Activated T-cell treated with anti-CD3 and anti-CD28 coated beads, Interleukin-2, amount 50 U/mL, for 48 hours (primary cell): ENCODE measurements at places on chromosomes 1 and 21.

GRCh38 chr21:46125846-46126301 lies 28.0 kb downstream of the COL6A2 start:
- DNase-seq: no peak

GRCh38 chr21:37372951-37373350 lies 6.4 kb downstream of the DYRK1A start:
- DNase-seq: no peak

GRCh38 chr1:200869753-200870391 lies 2.9 kb upstream of the GPR25 start:
- peak; percentile 60 for DNase-seq

DNA sequence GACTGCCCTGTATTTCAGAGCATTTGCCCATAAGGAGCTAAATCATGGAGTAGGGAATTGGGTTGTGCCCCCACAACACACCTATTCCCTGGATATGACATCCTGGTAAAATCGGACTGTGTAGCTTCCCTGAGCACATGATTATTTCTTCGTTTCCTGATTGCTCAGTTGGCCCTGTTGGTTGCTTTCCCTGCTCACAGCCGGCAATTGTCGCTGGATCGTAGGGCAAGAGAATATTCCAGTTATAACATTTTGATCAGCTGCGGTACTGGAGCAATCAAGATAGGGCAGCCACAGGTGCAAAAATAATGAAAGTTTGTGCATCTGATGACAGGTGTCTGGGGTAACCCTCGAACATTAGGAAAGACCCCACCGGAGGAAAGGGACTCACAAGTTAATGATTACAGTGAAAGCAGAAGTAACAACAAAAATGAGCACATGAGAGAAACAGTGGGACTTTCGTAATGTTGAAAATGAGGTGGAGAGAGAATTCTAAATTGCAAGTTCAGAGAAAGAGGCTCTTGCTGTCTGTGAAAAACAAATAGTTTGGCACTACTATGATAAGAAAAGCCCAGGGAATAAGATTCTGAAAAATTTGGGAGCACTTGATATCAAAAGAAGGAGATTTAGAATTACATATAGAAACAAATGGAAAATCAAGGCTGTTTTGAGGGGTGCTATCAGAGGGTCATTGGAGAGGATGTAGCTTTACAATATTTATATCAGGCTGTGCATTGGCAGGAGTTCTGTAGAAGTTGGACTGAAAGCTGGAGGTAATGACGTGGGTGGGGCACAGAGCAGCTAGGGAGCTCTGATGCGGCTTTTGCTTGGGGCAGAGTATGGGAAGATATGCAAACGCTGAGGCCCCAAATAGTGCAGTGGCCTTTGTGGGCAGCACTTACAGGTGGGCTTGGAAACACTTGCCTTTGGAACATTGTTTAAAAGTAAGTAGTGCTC lies at the start of gene MAB21L3:
TSS of gene MAB21L3 (plus strand) at position 833 of the 957 bp plus-strand sequence. CDS start 1,217 bp downstream, outside the sequence.
- no peak for DNase-seq

DNA sequence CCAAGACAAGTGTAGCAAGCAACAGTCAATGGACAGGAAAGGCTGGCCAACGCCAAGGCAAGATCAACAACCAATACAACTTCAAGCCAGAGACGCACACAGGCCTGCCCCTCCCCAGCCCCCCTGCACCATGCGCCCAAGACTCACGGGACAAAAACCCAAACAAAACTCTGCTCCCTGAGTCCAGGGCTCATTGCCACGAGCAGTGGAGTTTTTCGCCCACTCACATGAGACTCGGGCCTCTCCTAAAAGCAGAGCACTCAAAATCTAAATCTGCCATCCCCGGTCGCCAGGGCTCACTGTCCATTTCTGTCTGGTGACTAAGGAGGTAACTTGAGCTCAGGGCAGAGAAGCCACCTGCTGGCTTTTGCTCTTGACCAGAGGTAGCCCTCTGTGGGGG lies 174.8 kb downstream of the CLIC6 start:
- no peak for DNase-seq

DNA sequence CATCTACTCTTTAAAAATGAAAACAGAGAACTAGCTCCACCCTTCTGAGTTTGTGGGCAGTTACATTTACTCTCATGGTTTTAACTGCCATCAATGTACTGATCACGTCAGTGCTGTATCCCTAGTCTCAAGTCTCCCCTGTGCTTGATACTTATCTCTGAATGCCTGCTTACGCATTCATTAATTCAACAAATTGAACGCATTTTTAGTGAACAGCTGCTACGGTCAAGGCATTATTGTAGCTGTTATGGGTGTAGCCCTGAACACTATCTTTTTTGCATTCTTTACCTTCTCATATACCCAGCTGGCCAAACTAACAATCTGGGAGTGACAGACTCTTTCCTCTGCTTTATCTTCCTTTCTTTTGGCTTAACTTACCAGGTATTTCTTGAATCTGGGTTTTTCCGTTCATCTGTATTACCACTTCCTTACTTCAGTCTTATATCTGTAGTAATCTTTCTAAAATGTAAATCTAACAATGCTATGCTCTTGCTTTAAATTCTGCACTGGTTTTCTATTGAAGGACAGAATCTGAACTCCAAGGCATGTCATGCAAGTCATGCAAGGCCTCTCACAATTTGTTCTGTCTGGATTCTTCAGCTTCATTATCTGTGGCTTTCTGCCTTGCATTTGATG lies 33.3 kb downstream of the SMG7 start:
- DNase-seq: no peak

DNA sequence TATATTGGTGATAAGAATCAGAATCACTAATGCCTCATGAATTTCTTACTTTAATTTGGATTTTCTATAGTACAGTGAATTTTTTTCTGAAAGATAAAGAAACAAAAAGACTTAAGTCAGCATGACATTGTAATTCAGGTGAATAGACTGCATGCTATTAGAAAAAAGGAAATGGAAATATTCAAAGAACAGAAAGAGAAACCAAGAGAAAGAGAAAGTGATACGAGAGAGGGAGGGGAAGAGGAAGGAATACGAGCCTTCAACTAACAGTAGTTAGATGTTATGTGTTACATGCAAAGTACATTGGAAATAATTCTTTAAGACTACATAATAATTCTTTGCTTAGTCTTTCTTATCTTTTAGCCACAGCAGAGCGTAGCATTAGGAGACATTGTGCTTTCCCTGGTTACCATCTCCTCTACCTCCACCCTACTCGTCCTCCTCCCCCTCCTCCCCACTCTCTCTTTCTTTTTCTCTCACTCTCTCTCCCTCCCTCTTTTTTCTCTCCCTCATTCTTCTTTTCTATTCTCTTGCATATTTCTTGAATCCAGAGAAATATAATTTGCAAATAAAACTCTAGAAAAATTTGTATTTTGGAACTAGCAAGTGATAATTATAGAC lies 46.4 kb upstream of the ADGRL4 start:
- no peak for DNase-seq

GRCh38 chr1:232859216-232859615 lies 54.0 kb downstream of the MAP10 start:
- DNase-seq: no peak

DNA sequence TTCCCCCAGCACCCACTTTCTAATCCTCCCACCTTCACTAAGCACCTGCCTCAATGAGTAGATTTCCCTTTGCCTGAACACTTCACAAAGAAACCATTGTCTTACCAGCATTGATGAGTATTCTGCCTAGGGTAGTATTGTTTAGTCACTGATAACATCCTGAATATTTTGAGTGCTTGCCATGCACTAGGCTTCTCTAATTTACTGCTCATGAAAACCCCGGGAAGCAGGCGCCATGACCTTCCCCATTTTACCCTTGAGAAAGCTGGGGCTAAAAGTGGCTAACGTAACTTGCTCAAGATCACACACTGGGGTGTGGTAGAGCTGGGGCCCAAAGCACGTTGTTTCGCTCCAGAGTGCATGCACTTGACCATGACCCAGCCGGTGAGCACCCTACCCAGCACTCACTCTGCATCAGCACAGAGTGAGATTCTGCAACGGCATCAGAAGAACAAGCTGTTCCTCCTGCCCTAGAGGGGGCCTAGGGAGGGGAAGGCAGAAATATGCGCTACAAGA lies 10.6 kb upstream of the F3 start:
- no peak for DNase-seq

DNA sequence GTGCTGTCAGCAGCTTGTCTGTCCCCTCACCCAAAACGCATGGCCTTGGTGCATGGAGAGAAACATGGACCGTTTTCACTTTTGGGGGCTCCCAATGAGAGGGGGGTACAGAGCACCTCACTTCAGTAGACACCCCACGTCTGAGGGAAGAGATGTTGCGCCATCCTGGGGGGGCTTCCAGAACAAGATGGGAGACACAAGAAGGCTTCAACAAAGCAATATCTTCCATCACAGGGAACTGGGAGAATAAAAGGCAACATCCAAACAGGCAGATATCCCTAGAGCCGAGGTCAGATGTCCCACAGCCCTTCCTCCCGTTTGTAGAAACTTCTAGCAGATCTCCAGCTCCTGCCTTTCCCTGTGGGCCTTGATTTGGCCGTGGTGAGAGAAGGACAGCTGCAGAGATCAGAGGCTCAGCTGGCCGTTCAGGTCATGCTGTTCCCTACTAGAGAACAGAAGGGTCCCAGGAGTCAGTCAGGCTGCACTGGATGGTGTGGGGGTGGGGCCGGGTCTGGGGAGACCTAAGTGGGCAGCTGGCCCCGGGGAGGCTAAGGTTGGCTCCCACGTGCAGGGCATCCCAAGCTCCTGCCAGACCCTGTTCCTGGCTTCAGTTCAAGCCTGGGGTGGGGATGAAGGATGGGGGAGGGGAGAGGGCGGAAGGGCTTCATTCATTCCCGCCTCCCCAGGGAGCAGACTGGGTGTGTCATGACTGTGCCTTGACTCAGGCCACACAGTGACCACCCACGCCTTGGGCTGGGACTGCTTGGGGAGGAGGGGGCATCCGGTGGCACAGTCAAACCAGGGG lies 4.4 kb downstream of the PLOD1 start:
- no peak for DNase-seq

DNA sequence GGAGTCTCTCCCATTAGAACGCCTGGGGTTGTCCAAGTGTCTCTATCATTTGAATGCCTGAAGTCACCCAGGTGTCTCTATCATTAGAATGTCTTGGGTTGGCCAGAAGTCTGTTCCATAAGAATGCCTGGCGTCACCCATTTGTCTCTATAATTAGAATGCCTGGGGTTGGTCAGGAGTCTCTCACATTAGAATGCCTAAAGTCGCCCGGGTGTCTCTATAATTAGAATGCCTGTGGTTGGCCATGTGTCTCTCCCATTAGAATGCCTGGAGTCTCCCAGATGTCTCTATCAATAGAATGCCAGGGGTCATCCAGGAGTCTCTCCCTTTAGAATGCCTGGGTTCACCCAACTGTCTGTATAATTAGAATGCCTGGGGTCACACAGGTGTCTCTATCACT lies 54.5 kb downstream of the RNF187 start:
- DNase-seq: no peak

DNA sequence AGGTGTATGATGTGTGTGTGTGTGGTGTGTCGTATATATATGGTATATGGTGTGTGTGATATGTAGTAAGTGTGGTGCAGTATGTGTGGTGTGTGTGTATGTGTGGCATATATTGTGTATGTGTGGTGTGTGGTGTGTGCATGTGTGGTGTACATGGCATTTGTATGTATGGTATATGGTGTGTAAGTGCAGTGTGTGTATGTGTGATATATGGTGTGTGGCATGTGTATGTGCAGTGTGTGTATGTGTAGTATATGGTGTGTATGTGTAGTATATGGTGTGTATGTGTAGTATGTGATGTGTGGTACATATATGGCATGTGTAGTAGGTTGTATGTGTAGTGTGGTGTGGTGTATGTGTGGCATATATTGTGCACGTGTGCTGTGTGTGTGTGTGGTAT lies 74.9 kb downstream of the OLFML3 start:
- DNase-seq: no peak

DNA sequence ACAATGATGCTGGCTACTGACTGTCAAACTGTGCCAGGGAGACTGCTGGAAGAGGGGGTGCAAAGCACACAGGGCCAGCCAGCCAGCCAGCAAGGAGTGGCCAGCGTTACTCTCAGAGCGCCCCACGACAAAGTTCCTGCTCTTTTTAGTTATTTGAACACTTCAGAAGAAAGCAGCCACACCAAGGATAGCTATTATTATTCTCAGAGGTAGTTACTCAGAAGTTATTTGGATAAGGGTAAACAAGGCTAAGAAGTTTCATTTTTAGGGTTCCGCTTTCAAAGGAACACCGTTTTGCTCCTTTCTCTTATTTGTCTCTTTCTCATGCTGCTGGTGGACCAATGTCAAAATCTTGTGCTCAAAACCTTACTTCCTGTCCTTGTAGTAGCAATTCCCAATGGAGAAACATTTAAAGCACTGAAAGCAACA lies 59.9 kb downstream of the VANGL2 start:
- no peak for DNase-seq

DNA sequence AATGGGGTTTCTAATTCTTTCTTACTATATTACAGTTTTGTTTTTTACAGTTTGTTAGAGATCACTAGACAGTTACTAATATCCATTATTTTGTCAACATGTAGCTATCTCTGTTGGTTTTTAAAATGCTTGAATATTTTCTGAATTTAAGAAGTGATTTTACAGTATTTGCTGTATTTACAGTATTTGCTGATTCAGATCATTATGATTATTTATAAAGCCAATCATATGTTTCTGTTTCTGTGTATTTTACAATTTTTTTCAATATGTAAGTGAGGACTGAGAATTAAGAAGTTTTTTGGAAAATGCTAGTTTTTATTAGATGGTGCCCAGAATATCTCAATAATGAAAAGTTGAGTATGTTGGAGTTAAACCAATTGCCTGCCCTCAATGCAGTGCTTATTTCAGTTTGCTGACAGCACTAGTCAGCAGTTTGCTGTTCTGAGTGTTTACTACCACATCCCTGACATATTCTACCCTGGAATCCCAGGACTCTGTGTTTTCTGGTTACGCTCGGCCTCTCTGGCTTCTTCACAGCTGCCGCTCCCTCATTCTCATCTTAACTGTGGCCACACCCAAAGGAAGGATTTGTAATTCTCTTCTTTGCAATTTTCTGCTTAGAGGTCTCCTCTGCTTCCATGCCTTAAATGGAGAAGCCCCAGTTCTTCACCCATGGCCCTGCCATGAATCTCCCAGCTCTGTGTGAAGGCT lies 68.0 kb upstream of the BACH1 start:
- DNase-seq: no peak

DNA sequence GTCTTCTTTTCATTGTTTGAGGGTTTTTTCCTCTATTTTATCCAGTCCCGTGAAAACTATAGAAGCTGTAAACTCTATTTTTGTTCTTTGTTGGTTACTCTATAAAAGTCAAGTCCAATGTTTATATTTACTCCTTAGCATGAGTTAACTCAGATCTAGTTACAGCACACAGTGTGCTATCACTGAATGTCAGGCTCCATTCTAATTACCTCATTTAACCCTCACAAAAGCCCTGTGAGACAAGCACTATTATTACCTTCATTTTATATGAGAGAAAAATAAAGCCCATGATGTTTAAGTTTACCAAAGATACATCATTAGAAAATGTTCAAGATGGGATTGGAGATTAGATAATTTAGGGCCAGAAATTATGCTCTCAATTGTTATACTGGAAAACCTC lies 251.4 kb upstream of the SNX7 start:
- no peak for DNase-seq

- DNase-seq: no peak
Observed at GRCh38 chr1:18949686-18950400, 6.6 kb downstream of the IFFO2 start.
